Motor neuron (in vitro differentiated cells): ENCODE measurements at places on chromosomes 5 and 9. TPM values are rescaled to one million over a fixed set of nuclear protein-coding genes. Genes with fewer than 3 reads are reported as not detected.

DNA sequence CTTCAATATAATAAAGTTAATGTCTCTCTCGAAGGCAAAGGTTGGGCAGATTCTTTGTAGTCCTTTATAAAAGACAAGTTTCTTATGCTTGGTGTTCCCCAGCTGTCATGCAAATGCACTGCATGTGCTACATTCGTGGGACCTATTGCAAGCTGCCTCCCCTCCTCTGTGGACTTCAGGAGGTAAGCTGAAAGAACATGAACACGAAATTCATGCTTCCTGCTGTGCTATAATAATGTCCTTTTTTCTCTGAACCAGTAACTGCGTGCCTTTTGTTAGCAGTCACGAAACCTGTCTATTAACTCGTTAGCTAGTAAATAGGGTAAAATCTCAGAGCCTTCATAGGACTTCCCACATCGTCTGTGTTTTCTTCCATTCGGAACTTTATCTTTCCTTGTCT is 363.5 kb downstream of the CDH9 start:
- ATAC-seq: no peak

- no peak for ATAC-seq
Measured at GRCh38 chr5:77318060-77318459, 107.6 kb downstream of the PDE8B start.

GRCh38 chr9:137297966-137298365 is 4.1 kb downstream of the NRARP start:
- ATAC-seq: no peak

DNA sequence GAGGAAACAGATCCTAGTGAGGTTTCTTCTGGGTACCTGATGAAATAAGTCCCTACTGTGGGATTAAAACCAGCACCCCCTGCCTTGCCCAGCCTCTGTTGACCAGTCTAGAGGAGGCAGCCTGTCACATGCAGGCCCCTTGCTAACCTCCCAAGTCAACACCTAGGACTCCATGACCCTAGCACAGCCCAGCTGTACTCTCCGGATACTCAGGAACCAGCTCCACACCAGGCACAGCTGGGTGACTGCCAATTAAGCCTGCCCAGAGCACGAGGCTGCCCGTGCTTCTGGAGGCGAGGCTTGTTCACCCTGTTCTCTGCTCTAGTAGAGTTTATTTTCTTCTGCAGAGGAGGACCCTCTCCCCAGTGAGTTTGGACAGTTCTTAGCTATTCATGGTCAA is 92.5 kb downstream of the SNX24 start:
- no peak for ATAC-seq

DNA sequence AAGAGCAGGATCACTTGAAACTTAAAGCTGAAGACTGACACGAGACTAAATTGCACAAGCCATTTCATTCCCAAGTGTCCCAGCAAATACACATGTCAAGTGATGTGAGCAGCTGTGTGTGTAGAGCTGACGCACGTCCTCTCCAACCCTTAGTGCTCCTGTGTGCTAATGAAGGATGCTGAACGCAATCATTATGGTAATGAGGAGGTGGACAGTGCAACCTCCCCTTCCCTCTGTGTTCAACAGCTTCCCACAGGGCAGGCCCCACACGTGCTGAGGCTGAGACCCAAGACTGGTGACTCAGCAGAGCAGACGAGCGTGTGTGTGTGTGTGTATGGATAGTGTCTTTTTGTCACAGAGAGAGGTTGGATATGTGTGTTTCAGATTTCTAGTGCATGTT is 702.1 kb downstream of the SEMA5A start:
- peak; percentile 97 for ATAC-seq

Gene PKD2L2
- 0.68 and 1.0 TPM in 2 replicates for total RNA-seq

Gene OR2Y1
- total RNA-seq: not detected in 2 replicates

Gene KCNN2
- 2.8 and 3.9 TPM in 2 replicates for total RNA-seq

DNA sequence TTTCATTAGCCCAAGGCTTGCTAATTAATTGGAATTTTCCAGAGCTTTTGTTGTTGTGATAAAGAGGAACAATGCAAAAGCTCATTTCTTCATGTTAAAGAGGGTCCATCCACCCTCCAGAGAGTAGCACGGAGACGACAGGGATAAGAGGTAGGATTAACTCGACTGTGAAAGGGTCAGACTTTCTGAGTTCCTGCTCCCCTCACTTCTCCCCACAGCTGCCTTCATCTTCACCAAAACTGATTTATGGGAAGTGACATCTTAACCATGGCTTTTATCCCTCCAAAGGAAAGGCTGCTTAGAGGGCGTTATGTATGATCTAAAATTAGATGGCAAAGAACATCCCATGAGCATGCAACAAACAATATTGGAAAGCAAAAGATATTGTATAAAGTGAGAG is 135.5 kb downstream of the GLIS3 start:
- no peak for ATAC-seq

Gene ZNF782
- 11.2 and 12.3 TPM in 2 replicates for total RNA-seq

- peak; percentile 18 for ATAC-seq
Measured at GRCh38 chr5:127228540-127229184, 61.9 kb upstream of the MEGF10 start.

Gene TSC1
- total RNA-seq: 31.1 and 32.0 TPM in 2 replicates

Gene BTF3
- 1,275 and 1,492 TPM in 2 replicates for total RNA-seq

Gene PDCD1LG2
- total RNA-seq: 0.86 and 1.3 TPM in 2 replicates

- ATAC-seq: no peak
Measured at GRCh38 chr5:41735213-41735612, 135.0 kb downstream of the OXCT1 start.

- ATAC-seq: peak; percentile 3
Measured at GRCh38 chr9:69122549-69123141, 51.4 kb upstream of the TJP2 start.

Gene RASEF
- total RNA-seq: 8.5 and 9.0 TPM in 2 replicates
